Activated gamma-delta T cell treated with anti-CD3 and anti-CD28 coated beads, Interleukin-2, amount 50 U/mL, for 16 hours (primary cell): ENCODE measurements at places on chromosomes 1 and 21.

DNA sequence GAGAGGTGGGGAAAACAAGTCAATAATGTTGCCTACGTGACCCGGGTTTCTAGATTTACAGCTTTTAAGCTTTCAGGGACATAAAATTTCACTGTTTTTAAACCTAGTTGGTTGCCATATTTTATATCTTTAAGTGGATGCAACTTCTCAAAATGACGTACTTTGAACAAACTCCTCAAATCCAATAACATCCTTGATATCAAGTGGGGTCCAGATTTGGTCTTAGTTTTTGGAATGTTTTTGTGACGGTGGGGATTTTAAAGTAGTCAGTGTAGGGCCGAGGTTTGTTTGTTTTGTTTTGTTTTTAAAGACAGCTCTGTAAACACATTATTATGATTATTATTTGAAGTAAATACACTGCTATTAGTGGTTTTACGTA is 453 bp downstream of the CDKN2C start:
- no peak for DNase-seq

DNA sequence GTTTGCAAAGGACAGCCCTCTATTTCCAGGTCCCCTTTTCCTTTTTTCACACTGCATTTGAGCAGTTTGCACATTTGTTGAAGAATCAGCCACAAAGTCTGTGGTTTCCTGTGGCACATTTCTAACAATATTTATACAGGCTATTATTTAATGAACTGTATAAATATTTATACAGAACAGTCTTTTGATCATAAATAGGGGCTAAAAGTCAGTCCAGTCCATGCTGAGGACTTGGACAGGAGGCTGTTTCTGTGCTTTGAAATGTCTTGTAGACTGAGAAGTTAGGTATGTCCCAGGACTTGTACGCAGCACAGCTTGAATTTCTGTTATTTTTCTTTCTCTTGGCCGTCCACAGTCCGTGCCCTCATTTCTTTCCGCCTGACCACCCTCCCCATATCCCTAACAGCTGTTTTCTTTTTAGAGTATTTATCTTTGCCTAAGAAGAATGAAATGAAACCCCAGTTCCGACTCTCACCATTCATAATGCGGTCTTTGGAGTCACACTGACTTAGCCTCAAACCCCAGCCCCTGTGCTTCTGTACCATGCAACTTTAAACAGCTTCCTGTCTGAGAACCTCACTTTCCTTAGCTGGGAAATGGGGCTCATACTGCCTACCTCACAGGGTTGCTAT is 19.7 kb downstream of the FGGY start:
- DNase-seq, result no peak

GRCh38 chr1:217012659-217013058 is 289.4 kb upstream of the ESRRG start:
- no peak for DNase-seq

GRCh38 chr1:203871114-203871880 is 9.9 kb downstream of the SNRPE start:
- DNase-seq, result no peak

- no peak for DNase-seq
Observed at GRCh38 chr1:198841477-198841876, 202.6 kb downstream of the PTPRC start.

GRCh38 chr1:18642278-18643095 is 11.8 kb downstream of the PAX7 start:
- DNase-seq, result no peak
